Fibroblast of upper back skin (primary cell): ENCODE measurements at places on chromosomes 4 and X.

DNA sequence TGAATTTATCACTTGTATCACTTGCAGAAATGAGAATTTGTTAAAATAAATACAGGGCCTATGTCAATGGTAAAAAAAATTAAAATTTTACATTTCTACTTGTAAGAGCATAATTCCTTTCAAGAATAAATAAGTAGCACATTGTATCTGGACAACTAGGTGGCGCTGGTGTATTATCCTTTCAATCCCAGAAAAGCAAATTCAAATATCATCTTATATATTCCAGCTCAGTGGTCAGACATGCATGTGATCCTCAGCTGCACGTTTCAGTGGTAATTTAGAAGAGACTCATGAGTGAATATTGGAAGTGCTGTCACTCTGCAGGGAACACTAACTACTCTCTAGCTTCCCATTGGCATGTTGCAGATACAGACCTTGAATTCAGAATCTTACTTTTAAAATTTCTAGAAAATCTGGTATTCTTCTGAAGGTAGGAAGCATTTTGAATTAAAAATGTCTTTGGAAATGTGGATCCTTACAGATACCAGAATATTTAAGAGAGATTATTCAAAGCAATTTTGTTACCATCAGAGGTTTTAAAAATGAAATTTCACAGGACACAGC, 1414.7 kb upstream of the TENM3 start:
- peak; percentile 84 for DNase-seq

GRCh38 chr4:175641024-175641423, 171.0 kb downstream of the GPM6A start:
- DNase-seq, result no peak

DNA sequence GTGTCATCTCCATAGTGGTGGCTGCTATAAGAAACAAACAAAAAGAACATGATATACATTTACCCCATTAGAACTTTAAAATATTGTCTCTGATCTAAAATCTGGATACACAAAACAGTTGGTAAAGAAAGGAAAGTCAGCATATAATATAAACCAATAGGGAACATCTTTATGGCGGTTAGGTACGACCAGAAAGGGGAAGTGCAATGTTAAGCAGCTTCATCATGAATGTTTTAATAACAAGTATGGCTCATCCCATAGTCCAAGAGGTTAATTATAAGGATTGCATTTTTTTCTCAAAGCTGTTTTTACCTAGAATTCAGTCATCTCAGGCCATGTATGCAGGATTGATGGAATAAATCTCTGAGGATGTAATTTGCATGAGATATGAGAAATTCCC, 1869.7 kb downstream of the PCDH7 start:
- DNase-seq, result no peak

DNA sequence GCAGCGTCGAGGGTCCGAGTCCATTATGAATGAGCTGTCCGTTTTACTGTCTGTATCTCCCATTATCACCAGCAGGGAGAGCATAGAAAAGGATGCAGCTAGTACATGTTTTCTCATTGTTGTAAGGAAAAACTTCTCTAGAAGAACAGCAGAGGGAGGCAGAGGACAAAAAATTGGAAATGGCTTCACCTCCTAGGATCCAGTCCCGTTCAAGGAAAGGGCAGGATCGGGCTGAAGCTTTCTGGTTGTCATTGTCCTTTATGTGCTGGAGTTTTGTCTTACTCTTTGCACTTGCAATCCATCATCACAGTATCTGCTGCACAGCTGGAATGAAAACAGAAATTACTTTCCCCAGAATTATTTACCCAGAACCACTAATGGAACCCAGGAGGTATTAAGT, 14.7 kb downstream of the NDP start:
- DNase-seq, result peak; percentile 79

- DNase-seq, result no peak
Observed at GRCh38 chrX:140804292-140804691, 94.7 kb downstream of the LINC00632 start.
